ENCODE measurements at places on chromosomes 6 and 20. TPM values are rescaled to one million over a fixed set of nuclear protein-coding genes. Genes with fewer than 3 reads are reported as not detected.
A peak's percentile ranks its signal among the peaks of the same experiment; 100 is the strongest.

The KHDRBS2 gene
- total RNA-seq, result 0.41 TPM

The CRISP3 gene
- 100 TPM for total RNA-seq

DNA sequence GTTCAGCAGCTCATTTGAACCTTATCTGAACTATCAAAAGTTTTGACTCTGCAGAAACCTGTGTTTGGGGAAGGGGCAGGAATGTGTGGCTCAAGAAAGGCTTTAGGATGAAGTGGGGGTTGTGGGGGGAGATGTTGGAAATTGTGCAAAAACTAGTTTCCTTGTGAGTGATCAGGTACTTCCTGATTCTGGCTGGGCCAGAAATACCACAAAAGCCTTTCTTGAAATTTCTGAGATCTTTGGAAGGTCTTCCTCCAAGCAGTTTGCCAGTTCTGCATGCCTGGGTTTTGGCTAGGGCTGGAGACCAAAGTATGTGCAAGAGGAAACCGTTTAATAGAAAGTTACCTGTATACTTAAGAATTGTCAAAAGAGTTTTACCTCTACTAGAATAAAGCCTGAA is 116.6 kb downstream of the BMP2 start:
- DNase-seq, result no peak

GRCh38 chr6:148934539-148934938 is 187.7 kb downstream of the UST start:
- peak; percentile 60 for DNase-seq

DNA sequence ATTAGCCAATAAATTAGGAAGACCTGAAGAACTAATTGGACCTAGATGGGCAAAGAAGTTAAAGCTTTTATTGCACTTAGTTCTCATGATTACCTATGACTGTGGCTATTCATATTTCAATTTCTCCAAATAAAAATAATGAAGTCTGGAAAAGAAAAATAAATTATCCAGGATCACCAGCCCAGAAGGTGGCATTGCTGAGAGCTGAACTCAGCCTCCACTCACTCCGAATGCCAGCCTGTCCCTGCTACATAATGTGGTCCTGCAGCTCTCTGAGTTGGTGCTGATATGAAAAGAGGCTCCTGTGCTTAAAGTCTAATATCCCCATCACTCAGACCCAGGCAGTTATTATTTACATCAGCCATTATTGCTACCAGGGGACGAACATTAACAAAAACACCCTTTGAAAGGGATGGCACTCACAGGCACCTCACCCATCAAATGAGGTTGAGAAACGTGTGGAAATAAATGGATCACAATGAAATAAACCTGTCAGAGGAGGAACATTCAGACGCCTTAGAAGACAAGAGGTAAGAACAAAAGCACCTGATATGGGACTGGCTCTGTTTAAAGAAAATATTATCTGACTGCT is 649.7 kb upstream of the CHD6 start:
- no peak for DNase-seq

DNA sequence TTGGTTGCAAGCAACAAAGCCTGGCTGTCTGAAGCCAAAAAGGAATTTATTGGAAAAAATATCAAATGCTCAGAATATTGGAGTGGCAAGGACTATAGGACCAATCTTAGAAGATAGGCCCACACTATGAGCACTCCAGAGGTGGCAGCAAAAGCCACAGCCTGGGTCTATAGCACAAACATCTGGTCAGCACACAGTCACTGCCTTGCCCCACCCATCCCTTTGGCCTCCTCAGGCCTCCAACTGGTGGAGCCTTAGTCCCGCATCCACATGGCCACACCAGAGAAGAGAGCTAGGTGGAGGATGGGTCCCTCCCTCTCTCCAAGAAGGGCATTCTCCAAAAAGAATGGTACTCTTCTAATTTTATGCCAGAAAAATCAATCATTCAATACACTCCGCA is 14.0 kb downstream of the NUDT3 start:
- no peak for DNase-seq

DNA sequence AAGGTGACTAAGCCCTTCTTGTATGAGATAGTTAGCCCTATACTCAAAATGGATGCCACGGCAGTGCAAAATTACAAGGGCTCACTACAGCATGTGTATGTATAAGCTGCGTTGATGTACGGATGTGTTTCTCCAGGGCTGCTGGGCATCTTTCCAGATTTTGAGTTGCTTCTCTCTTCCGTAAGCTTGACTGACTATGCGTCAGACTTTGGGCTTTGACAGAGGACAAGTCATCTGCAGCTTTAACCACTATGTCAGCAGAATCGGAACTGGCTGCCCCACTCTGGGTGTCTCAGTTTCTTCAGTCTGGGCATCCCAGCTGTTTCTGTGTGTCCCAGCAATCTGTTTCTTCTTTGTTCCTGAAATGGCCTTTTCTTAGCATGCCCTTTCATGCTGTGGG is 241.6 kb downstream of the BTBD3 start:
- DNase-seq, result no peak

DNA sequence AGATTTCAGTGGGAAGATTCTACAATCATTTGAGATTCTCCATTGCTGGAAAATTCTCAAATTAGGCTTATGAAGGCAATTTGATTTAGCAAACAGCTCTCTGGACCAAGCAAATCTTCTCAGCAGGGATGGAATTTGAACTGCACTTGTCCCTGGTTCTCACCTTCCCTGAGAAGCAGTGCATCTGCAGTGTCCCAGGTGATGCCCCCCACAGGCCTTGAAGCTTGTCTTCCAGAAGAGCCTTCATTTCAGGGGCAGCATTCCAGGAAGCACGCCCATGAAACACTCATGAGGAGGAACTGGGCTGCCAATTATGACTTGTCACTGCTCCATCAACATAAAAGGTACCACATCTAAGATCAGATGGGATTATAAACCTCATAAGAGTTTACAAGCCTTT is 82.8 kb upstream of the HDAC2 start:
- no peak for DNase-seq

DNA sequence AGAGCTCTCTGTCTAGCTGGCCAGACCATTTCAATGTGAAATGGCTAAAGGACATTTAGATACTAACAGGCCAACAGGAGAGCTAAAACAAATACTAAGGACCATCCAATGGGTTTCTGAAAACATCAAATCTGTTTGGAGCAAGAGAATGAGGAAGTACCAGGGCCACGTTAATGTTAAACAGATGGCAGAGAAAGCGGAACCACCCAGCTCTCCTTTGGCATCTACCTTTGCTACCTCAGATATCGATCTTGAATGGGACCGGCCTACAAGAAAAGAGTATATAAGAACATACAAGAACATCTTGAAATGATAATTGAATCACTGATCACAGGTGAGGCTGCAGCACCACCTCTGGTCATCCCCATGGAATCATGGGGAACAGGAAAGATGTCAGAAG is 31.8 kb downstream of the KCNK5 start:
- DNase-seq, result no peak

Measured in tongue (tissue), 3 donors.